ENCODE measurements at places on chromosomes 16 and 17.

DNA sequence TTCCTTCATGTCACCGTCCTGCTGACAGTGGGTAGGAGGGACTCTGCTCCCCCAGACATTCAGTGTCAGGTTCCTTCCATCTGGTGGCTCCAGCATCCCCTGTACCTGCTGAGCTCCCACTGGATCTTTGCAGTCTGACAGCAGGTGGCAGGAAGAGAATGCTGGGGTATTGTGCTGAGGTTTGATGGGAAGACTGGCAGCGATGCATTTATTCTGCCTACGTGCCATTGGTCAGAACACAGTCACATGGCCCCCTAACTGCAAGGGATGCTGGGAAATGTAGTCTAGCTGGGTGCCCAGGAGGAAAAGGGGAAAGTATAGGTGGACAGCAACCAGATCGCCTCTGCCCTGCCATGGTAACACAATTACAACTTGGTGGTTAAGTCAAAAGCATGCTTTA, 44.4 kb downstream of the IRX3 start:
- DNase-seq: no peak

GRCh38 chr17:9104370-9105041, 83.2 kb downstream of the NTN1 start:
- DNase-seq: no peak

GRCh38 chr17:3665834-3666233, 2.5 kb downstream of the TAX1BP3 start:
- no peak for DNase-seq

- no peak for DNase-seq
Observed at GRCh38 chr17:79919862-79920720, 80.9 kb upstream of the CBX4 start.

GRCh38 chr17:57587193-57587969, 157.7 kb downstream of the CCDC182 start:
- DNase-seq: no peak

GRCh38 chr17:48498164-48498850, 32.5 kb downstream of the HOXB1 start:
- DNase-seq: no peak

DNA sequence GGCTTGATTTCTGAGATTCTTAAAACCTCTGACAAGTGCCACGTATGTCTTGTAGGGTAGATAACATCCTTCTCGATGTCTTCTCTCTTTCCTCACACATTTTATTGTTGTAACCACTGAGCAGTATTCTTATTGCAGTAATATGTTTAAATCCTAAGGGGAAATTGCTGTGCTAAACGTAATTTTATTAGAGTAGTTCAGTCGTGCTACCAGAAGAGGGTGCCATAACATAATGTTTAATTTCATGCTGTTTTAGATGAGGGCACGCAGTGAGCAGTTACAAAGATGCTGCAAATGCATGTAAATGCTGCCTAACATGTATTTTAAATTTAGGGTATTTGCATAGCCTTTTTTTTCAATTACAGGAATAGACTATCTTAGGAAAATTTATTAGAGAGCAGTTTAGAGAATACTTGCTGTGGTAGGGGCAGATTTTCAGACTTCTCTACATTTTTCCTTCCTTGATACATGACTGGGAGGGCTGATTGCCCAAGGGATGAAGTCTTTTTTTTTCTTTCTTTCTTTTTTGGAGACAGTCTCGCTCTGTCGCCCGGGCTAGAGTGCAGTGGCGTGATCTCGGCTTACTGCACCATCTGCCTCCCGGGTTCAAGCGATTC, 51.7 kb downstream of the GAN start:
- peak; percentile 54 for DNase-seq

GRCh38 chr16:68910051-68910450, 66.7 kb downstream of the TANGO6 start:
- DNase-seq: no peak

GRCh38 chr17:81015136-81015535, 19.8 kb upstream of the BAIAP2 start:
- DNase-seq: no peak

- DNase-seq: no peak
Observed at GRCh38 chr17:44293509-44294226, 14.7 kb upstream of the RUNDC3A start.

GRCh38 chr16:733382-734207, 6.7 kb downstream of the HAGHL start:
- no peak for DNase-seq

GRCh38 chr17:67082107-67082506, 37.8 kb downstream of the CACNG1 start:
- DNase-seq: no peak

- no peak for DNase-seq
Observed at GRCh38 chr17:63549289-63549945, 860 bp upstream of the DCAF7 start.

DNA sequence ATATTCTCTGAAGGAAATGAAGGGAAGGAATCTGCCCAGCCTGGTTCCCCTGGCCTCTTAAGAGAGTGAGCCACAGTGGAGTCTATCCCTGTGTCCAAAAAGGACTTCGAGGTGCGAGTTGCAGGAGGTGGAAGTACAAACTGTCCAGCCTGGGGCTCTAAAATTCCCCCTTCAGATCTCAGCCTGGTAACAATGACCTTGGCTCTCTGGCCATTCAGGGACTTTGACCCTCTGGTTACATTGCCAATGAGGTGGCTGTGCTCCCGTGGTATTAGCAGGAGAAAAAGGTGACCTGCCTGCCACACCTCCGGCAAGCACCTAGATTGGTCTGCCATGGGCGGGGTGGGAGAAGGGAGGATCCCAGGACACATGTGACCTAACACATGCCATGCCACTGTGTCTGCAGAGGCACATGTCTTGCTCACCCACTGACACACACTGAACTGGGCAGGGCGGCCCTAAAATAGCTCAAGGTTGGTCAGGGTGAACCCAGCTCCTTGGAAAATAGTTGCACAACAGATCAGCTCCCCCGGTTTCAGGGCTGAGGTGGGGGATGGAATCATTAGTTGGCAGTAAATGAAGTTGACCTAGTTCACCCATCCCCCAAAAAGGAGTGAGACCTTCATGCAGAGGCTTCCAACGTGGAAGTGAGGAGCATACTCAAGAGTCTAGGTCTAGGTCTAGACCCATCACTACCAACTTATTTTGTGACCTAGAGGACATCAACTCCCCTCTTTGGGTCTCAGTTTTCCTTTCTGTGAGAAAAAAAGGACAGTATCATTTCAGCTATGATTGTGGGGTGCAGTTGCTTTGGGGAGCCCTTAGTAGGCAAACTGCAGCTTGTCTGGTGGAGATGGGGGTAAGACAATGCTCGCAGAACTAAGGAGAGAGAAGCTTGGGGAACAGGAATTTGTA, 2.2 kb downstream of the NR1D1 start:
- peak; percentile 38 for DNase-seq

DNA sequence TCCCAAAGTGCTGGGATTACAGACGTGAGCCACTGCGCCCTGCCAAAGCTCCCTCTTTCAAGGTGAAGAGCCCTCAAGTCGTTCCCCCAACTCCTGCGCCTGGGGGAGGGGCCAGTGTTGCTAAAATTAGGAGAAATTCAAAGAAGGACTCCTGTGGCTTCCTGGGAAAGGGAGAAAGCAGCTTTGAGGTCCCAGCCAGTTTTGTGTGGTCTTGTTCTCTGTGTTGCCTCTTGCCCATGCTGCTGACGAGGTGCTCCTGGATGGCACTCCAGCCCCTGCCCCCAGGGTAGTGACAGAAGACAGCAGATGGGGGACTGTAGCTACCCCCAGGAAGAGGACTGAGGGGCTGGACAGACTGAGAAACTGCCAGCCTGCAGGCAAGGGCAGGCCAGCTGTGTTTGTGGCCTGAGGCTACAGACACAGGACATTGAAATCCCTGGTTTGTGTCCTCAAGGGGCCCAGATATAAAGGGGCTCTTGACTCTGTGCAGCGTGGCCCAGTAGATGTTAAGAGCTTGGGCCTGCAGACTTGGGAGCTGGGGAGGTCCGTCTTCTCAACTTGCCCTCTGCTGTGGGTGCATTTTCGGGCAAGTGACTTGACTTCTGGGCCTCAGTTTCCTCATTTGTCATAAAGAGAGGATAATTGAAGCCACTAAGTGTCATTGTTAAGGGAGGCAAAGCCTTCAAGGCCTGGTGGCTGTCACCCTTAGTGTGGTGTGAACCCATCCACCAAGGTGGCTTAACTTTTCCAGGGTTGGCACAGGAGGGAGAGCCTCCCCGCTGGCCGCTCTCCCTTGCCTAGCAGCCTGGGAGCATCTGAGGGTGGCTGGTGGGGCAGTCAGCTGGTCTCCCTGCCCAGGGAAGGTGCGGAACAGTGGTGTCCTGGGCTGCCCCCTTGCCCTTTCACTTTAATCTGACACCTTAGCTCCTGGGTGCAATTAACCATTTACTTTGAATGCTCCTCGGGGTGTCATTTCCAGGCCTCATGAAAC, 4.1 kb downstream of the UBALD2 start:
- no peak for DNase-seq

All from M059J (cell line).